ENCODE measurements at places on chromosomes 7 and 10.

GRCh38 chr10:26571655-26572054 is 125.8 kb upstream of the PDSS1 start:
- no peak for DNase-seq

GRCh38 chr7:93690021-93690420 is 115.5 kb upstream of the CALCR start:
- DNase-seq = no peak

- no peak for DNase-seq
Measured at GRCh38 chr7:44971188-44971901, 7.5 kb downstream of the MYO1G start.

DNA sequence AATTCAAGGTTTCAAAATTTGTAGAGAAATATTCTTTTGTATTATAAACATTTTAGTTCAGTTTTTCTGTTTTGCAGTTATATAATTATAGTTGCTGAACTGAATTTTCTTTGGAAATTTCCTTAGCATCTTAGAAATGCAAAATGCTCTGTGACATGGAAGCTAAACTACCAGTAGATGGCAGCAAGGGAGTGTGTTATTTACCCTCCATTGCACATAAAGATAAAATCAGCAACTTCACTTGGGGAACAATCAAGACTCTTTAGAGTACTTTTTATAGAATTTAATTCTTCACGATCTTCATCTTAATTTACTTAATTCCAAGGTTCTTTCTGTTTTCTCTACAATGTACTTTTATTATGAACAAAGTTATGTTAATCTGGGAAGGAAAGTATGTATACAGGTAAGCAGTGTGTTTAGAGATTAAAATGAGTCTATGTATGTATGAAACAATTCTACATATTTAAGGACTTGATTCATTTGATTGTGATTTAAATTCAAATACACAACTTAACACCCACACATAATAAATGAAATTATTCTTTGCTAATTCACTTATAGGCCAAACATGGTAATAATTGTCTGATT is 404.2 kb downstream of the THSD7A start:
- no peak for DNase-seq

GRCh38 chr10:109820620-109821405 is 102.5 kb downstream of the XPNPEP1 start:
- no peak for DNase-seq

DNA sequence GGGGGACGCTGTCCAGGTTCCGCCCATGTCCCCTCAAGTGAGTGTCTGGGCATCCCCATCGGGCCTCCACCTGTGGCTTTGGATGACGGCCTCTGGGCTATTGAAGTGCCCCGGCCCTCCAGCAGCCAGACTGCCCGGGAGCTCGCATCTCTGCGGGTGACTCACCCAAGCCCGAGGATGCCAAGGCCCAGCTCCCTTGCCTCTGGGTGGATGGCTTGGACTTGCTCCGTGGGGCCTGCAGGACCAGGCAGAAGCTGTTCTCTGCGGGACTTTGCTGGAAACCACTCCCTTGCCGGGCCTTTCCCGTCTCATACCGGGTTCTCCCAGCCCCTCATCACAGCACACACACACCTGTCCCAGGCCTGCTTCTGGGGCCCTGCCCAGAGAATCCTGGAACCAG is 22.4 kb downstream of the DPYSL4 start:
- no peak for DNase-seq

DNA sequence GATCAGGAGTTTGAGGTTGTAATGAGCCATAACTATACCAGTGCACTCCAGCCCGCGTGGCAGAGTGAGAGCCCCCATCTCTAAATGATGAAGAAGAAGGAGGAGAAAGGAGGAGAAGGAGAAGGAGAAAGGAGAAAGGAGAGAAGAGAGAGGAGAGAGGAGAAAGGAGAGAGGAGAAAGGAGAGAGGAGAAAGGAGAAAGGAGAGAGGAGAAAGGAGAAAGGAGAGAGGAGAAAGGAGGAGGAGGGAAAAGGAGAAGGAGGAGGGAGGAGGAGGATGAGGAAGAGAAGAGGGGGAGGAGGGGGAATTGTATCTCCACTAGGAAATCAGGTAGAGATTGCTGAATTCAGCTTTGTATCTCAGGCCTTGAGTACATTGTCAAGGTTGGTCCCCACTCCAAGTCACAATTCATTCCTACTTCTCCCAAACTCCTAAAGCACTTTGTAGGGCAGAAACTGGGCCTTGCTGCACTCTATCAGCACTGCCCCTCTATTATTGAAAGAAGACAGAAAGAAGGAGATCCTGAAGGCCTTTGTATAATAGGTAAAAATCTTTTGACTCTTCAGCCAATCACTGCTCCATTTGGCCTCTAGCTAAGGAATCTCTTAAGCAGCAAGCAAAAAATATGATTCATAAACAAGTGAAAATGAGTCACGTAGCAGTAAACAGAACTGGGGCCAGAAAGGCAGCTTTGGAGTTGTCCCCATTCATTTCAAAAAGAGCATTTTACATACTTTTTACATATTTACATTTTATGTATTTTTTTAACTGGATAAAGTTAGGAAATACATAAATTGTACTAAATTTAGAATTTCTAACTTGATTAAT is 178.0 kb downstream of the IMMP2L start:
- no peak for DNase-seq

- no peak for DNase-seq
Measured at GRCh38 chr10:4338768-4339167, 487.2 kb upstream of the AKR1E2 start.

DNA sequence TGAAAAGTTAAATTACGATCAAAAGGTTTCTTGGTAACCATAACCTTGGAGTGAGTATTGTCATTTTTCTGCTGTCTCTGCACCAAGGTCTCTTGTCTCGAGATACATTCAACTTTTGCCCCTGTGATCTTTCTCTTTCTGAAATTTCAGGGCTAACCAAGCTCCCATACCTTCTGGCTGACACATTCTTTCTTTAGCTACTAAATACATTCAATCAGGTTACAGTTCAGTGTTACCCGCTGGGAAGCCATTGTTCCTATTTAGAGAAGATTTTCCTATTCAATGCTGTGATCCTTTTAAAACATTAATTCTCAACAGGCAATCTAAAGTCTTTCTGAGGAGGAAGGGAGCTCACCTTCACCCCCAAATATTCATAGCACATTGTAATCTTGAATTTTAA is 22.9 kb upstream of the DMTF1 start:
- no peak for DNase-seq

- DNase-seq = no peak
Measured at GRCh38 chr10:58424176-58424575, 39.0 kb downstream of the TFAM start.

All from GM12891 (cell line).